NCI-H146 (cell line): ENCODE measurements at places on chromosomes 7 and 10.

DNA sequence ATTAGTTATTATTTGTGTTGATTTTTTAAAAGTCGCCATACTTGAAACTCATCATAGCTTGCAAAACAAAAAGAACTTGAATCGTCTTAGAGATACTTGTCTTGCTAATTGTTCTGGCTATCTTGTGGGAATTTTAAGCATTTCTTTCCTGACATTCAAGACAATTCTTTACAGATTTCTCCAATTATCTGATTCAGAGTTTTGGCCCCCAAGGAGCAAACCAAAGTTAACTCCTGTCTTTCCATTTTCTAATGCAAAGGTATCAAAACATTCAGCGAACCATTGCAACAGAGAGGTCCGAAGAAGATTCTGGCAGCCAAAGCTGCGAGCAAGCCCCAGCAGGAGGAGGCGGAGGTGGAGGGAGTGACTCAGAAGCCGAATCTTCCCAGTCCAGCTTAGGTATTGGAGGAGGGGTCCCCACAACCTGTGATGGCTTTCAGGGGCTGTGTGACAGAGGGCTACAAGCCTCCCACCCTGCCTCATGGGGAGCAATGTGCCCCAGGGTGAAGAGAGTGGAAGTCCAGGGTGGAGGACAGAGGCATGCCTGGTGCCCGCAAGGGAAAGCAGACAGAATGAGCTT lies 119.4 kb upstream of the STK17A start:
- DNase-seq, result no peak

DNA sequence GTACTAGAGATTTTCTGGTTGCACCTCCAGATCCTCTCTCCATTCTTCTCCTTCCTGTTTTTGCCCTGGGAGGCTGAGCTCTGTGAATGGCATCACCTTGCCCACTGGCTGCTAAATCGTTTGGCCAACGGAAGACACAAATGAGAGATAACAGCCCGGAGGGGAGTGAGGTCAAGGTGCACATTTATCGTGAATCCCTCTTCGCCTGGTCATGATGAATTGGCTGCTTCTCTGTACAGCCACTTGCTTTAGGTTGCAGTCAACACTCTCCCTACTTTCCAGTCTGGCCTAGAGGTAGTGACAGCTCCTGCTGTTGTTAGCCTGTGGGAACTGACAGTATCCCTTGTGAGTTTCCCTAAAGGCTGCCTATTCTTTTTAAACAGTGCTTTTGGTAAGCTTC lies 85.4 kb upstream of the CHCHD3 start:
- DNase-seq, result no peak

- DNase-seq, result no peak
These were observed 199.0 kb upstream of the GRB10 start for GRCh38 chr7:50981743-50982142.

DNA sequence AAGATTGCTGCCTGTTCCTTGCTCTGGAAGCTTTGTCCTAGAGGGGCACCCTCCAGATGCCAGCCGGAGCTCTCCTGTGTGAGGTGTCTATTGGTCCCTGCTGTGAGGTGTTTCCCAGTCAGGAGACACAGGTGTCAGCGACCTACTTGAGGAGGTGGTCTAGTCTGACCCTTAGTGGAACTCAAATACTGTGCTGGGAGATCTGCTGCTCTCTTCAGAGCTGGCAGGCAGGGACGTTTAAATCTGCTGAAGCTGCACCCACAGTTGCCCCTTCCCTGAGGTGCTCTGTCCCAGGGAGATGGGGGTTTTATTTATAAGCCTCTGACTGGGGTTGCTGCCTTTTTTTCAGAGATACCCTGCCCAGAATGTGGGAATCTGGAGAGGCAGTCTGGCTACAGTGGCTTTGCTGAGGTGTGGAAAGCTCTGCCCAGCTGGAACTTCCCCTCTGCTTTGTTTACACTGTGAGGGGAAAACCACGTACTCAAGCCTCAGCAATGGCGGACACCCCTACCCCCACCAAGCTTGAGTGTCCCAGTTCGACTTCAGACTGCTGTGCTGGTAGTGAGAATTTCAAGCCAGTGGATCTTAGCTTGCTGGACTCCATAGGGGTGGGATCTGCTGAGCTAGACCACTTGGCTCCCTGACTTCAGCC lies 119.2 kb downstream of the PPP1R9A start:
- no peak for DNase-seq

GRCh38 chr10:128125416-128125943 lies 743 bp downstream of the MKI67 start:
- peak; percentile 10 for DNase-seq

GRCh38 chr7:24857623-24858022 lies 100.4 kb upstream of the GSDME start:
- DNase-seq, result no peak

DNA sequence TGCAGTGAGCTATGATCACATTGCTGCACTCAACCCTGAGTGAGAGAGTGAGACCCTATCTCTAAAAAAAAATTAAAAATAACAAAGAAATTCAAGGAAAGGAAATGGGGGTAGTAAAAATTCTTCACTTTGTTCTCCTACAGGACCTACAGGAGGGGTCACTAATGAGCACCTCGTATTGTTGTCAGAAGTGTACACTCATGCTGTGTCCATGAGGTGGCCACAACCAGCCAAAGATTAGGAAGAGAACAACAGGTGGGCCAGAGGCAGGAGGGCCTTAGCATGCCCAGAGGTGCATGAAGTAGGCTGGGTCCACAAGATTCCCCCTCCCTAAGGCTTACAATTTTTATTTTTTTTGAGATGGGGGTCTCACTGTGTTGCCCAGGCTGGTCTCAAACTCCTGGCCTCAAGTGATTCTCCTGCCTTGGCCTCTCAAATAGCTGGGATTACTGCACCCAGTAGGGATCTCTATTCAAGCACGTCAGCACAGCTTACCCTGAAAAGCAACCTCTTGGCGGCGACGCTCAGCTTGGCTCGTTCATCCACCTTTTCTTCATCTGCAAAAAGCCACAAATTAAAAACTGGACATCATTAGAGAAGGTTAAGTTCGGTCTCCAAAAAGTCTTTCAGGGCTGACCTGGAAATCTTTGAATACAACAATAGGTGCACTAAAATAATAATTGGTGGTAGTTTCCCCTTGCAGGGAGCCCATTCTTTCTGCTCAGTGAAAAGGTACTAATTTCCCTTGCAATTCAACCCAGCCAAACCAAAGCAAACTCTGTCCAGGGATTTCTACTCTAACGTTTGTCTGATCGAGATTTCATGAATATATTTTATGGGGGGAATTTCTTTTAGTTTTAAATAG lies 104.4 kb downstream of the SVIL start:
- peak; percentile 61 for DNase-seq

DNA sequence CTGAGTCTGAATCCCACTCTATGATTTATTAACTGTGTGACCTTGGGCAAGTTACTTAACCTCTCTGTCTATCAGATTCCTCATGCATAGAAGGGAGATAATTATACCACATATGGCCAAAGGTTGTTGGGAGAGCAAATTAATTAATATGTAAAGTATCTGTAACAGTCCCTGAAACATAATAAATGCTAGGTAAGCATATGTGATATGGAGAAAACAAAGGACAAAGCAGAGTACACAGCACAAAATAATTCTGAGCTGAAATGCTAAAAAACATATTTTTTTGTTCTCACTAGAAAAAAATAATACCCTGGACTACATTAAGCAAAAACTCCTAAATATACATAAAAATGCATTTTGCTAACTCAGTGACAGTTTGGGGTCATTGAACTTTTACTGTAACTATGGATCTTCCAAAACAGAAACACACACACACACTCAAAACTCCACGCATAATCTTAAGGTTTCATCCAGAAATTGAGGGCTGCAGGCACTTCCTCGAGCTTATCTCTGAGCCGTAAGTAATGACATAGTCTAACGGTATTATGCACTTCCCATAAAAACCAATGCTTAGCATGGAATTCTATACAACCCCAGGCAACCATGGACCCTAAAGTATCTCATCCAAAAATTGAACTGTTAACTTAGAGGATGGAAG lies 201.7 kb upstream of the PTN start:
- DNase-seq, result no peak

GRCh38 chr7:30869794-30870611 lies 41.6 kb upstream of the AQP1 start:
- no peak for DNase-seq

- no peak for DNase-seq
These were observed 10.1 kb upstream of the ZNF33B start for GRCh38 chr10:42648512-42648911.

DNA sequence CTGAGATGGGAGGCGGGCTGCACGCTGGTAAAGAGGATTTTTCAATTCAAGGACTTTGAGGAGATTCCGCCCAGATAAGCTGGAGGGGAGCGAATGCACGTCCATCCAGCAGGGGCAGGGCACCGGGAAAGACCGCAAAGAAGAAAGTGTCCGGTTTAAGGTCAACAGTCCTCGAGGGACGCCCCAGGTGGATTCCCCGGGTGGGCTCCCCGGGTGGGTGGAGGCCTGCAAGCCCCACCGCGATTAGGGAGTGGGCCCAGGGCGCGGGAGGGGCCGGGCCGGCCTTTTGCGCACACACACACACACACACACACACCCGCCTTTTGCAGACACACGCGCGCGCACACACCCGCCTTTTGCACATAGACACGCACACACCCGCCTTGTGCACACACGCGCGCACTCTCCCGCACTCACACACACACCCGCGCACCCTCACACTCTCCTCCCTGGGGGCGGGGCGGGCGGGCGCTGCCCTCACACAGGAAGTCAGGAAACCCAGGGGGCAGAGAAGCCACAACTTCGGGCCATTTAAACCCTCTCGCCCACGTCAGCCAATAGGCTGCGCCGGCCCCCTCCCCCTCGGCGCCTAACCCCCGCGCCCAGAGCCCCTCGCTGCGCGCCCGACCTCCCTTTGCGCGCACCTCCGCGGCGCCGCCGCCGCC lies 615 bp downstream of the ARHGAP12 start:
- DNase-seq, result peak; percentile 76

GRCh38 chr7:2732388-2732787 lies 44.4 kb downstream of the AMZ1 start:
- no peak for DNase-seq

- peak; percentile 55 for DNase-seq
These were observed 28.7 kb downstream of the PNPLA8 start for GRCh38 chr7:108497082-108497725.

GRCh38 chr7:97635622-97636021 lies 96.3 kb upstream of the TAC1 start:
- no peak for DNase-seq

DNA sequence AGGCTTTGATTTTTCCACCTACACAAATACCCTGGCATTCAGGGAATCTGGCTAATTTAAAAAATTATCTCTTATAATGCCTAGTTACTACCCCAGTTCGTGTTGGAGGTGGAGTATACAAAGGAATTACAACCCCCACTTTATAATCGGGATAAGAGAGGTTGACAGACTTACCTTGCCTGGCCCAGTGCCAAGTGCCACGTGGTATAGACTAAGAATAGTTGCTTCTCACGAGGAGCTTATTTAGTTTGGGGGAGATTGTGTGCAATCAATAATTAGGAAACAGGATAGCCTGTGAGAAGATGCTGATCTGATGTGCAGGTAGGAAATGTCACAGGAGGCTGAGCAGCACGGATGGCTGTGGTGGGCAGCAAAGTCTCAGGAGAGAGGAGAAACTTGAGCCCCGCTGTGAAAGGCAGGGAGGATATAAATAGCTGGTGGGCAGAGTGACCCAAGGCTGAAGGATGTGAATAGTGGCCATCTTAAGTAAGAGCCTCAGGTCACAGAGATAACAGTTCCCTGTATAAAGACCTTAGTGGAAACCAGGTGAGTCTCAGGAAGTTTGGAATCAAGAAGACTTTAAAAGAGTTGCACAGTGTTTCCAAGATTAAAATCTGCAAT lies 11.3 kb upstream of the ATXN7L1 start:
- DNase-seq, result peak; percentile 51

- DNase-seq, result peak; percentile 43
These were observed 43.4 kb downstream of the ZNF117 start for GRCh38 chr7:64947252-64948000.

- peak; percentile 75 for DNase-seq
These were observed 9.0 kb downstream of the FAM204A start for GRCh38 chr10:118332948-118333710.

DNA sequence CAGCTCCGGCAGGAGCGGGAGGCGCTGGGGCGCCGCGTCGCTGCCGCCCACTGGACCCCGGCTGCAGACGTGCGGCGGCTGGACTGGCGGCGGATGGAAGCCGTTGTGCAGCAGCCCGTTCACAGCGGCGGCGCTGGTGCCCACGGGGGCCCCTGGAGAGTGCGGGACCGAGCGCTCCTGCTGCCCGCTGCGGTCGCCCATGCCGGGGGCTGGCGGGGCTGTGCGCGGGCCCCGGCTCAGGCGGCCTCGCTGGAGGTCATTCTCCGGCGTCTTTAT lies 413 bp downstream of the PANK1 start:
- no peak for DNase-seq

GRCh38 chr7:128785738-128786137 lies 6.0 kb upstream of the CCDC136 start:
- DNase-seq, result no peak

DNA sequence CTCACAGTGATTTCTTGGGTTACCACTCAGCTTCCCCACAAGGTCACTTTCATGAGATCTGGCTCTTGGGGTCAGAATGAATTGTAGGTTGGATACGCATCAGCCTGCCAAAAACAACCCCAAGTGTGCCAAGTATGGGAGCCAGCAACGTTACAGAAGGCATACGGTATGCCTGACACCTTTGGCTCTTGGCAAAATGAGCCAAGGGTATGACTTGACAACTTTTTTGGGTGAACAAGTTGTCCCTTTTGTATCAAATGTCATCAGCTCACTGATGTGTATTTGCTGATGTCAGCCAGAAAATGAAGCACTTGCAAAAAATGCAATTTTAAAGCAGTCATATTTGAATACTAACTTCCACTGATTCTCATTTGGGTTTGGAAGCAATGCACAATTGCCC lies 168.4 kb downstream of the CACNB2 start:
- no peak for DNase-seq

- DNase-seq, result no peak
These were observed 727.3 kb downstream of the AUTS2 start for GRCh38 chr7:70325509-70326101.

GRCh38 chr7:31002256-31002655 lies 38.5 kb downstream of the GHRHR start:
- DNase-seq, result no peak

- DNase-seq, result no peak
These were observed 250.0 kb downstream of the CDC14C start for GRCh38 chr7:49174396-49174795.

DNA sequence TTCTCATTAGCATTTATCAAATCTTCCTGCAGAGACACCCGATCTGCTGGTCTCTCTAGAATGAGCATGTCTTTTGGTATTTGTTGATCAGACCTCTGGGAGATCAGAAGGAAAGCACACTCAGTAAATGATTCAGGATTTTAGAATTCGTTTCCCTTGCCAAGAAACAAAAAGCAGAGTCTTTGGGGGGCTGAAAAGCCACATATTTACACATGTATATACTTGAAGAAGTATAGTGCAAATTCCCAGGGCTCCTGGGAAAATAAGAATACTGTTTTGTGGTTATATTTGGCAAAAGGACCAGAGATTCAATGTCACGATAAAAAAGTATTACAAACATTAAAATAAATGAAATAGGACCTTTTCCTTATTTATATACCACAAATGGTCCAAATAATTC lies 100.2 kb downstream of the AGMO start:
- peak; percentile 43 for DNase-seq
